ENCODE measurements at places on chromosomes 6 and 20.

DNA sequence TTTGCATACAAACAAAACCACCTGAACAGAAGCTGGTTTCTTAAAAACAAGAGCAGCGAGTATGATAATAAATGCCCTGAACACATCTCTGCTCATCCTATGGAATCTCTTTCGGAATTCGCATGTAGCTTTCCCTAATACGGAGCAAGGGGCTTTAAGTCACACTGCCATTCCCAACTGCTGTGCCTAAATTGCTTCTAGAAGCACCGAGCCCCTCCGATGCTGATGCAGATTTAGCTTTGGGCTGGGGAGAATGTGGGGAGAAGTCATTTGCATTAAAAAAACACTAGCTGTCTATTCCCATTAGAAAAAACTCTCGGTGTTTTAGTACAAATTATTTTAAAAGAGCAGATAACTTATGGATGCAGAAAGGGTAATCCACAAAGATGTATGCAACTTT lies 76.9 kb downstream of the CD83 start:
- no peak for DNase-seq

- DNase-seq, result no peak
These were observed 181.8 kb upstream of the MCHR2 start for GRCh38 chr6:100175814-100176310.

- DNase-seq, result no peak
These were observed 228.8 kb upstream of the FAM83B start for GRCh38 chr6:54617730-54618129.

GRCh38 chr6:144344646-144345045 lies 59.5 kb downstream of the UTRN start:
- no peak for DNase-seq

DNA sequence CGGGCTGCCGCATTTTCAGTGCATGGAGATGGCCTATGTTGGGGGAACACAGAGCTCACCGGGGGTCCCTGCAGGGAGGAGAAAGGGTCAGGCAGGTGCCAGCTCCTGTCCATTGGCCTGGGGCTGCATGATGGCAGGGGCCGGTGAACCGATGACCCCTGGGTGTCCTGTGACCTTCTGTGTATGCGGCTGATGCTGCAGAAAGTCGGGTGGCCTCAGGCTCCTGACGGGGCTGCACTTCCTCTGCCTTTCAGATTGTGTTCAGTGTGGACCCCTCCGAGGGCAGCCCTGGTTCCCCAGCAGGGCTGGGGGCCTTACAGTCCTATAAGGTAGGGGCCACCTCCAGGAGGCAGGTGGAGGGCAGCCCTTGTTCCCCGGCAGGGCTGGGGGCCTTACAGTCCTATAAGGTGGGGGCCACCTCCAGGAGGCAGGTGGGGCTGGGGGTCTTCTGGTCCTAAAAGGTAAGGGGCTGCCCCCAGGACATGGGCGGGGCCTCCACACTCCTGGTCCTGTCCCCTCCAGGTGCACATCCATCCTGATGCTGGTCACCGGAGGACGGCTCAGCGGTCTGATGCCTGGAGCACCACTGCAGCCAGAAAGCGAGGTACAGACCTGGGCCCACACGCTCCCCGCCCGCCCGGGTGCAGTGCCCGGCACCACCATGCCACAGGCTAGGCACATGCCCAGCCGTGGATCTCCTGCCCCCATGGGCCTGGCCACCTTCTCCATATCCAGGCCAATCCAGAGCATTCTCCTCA lies 11.0 kb upstream of the TNFRSF6B start:
- DNase-seq, result no peak

- no peak for DNase-seq
These were observed 516 bp downstream of the LRRC1 start for GRCh38 chr6:53795340-53795701.

DNA sequence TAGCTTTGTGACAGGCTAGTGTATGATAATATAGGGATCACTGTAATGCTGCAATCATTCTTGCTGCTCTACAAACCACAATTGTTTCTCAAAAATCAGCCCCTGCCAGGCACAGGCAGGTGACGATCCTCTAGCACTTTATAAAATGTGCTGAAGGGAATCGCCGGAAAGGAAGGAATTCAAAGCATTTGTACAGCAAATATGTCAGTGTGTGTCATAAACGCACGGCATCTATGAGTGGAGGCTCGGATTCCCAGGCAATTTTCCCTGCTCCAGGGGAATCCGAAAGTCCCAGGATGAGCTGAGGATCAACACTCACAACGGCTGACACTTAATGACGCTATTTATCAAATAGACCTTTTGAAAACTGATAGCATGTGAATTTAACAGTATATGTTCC lies 1.4 kb downstream of the PHACTR1 start:
- no peak for DNase-seq

DNA sequence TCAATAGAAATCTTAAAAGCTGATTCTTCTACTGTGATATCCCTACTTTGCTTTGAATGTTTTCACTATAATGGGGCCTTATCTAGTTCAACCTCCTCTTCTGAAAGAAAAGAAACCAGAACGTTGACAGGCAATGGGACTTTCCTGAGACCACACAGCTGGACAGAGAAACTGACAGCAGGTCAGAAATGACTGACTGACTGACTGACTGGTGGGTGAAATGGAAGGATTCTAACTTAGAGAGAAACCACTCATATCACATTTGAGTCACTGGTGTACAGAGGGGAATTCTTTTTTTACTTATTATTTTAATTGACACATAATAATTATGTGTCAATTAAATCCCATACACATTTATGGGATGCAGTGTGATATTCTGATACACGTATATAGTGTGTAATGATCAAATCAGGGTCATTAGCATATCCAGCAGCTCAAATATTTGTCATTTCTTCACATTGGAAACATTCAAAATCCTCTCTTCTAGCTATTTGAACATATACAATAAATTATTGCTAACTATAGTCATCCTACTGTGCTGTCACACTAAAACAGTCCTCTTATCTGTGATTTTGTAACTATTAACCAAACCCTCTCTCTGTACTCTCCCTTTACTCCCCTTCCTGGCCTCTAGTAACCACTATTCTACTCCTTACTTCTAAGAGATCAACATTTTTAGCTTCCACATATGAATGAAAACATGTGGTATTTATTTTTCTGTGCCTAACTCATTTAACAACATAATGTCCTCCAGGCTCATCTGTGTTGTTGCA lies 64.8 kb upstream of the NRSN1 start:
- no peak for DNase-seq

DNA sequence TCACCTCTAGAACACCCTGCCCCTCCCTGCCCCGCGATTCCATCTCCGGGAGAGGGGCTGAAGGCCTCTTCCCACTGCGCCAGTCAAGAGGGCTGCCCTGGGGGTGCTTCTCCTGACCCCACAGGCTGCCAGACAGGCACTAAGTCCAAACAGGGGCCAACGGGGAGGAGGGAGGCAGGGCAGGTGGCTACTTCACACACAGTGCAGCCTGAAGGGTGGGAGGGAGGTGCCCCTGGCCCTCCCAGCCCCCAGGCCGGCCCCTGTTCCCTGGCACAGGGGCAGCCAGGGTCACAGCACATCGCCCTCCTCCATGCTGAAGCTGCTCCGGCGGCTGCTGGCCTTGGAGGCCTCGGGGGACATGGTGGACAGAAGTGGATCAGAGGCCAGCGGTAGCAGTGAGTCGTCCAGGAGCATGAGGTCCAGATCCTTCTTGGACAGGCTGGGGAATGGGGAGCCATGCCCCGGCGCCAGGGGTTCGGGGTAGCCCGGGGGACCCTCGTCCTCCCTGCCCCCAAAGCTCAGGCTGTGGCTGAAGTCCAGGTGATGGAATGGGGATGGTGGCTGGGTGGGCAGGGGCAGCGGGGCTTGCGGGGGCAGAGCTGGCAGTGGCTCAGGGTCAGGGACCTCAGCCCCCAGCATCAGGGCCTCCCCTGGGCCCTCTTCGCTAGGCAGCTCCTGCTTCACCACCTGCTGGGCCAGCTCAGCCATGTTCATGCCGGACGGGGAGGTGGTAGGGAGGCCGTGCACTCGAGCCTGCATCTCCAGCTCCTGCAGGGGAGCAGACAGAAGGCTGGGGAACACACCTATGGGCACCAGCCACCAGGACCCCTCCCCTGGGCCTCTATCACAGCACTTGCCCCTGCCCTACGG lies 46.3 kb downstream of the MDFI start:
- DNase-seq, result peak; percentile 75
